ENCODE measurements at places on chromosomes 6 and 20.

DNA sequence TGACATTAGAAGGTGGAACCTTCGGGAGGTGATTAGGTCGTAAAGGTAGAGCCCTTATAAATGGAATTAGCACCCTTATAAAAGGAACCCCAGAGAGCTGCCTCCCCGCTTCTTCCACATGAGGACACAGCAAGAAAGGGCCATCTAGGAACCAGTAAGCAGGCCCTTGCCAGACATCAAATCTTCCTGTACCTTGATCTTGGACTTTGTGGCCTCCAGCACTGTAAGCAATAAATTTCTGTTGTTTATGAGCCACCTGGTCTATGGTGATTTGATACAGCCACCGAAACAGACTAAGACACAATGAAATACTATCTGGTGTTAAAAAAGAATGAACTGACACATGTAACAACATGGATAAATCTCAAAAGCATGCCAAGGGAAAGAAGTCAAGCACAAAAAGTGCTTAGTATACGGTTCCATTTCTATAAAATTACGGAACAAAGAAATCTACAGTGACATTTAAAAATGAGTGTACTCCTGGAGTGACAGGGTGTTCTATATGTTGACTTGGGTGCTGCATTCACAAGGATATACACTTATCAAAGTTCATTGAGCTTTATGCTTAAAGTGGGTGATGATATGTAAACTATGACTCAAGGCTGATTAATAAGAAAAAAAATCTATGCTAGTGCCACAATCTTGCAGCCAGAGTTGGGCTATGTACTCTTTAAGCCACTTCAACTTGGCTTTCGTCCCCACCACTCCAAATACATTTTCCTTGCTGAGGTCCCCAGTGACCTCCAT is 18.4 kb downstream of the SERPINB1 start:
- DNase-seq: no peak

- DNase-seq: no peak
Observed at GRCh38 chr6:43267619-43268354, 24.5 kb downstream of the TTBK1 start.

DNA sequence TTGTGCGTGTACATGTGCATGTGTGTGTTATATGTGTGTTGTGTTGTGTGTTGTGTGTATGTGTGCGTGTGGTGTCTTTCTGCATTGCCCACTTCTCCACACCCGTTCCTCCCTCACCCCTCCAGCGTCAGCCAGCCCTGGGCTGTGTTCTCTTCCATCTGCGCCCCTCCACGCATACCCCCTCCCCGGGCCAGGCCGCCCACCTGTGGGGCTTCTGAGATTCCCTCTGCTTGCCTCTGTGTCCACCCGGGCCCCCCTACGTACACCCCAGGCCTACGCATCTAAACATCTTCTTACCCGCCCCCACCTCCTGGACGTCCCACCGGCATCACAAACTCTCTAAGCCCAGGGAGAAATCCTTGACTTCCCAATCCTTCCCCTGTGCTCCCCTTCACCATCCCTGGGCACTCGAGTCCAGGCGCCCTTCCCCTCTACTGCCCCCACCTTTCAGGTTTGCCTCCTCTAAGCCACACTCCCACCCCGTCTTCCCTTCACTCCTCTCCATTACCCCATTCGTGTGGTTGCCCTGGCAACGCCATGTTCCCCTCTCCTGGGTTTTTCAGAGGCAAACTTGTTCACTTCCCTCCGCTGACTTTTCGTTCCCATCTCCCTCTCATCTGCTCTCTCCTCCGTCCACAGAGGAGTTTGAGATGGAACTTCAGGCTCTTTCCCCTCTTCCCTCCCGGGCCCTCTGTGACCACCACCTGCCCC is 81.7 kb upstream of the NNAT start:
- no peak for DNase-seq

GRCh38 chr6:33417128-33417902 is 592 bp downstream of the CUTA start:
- no peak for DNase-seq

DNA sequence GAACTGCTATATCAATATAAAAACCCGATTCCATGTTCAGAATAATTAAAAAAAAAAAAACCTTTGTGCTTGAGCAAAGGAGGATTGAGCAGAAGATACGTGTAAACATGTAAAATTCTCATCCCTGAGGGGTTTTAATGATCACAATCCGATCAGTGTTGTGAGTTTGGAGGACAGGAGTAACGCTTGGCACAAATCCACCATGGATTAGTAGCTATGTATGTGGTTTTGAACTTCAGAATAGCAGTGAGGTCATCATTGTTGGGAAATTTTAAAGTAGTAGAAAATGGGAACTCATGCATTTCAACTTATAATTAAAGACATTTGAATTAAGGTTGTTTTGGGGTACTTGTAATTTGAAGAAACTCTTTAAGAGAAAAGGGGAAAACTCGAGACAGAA is 203.2 kb downstream of the RPS12 start:
- no peak for DNase-seq

DNA sequence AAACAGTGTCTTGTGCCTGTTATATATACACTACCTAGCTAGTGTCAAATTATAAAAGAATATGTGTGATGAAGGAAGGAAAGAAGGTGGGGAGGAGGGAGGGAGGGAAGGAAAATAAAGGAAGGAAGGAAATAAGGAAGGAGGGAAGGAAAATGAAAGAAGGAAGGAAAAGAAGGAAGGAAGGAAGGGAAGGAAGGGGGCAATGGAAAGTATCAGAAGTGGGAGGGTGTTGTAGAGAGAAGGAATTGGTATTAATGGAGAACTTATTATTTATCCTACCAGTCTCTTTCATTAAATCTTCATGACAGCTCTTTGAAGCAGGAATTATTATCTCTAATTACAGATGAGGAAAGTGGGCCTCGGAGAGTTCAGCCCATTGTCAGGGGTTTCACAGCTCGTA is 202.4 kb downstream of the SAMD5 start:
- DNase-seq: no peak

DNA sequence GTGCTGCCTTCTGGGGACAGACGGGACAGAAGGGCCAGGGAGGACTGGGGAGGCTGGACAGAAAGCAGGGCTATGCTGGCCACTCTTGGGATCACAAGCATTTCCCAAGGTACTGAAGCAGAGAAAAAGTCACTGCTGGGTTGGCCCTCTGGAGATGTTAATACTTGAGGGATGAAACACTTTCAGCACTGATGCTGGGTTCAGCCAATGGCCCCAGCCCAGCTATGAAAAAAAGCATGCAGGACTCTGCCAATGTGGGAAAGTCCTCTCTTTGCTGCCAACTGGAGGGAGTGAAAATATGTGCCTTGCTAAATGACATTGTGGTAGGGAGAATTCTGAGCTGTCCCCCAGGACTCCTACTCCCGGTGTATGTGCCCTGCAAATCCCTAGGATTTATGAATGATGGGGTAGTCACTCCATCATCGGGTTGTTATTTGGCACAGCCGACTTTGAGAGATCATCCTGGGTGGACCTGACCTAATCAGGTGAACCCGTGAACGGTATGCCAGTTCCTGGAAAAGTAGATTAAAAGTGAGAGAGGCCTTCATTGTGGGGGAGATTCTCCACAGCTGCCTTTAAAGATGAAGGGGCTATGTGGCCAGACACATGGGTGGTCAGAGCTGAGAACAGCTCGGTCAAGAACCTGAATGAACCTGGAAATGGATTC is 119.9 kb upstream of the TRAF3IP2 start:
- no peak for DNase-seq

DNA sequence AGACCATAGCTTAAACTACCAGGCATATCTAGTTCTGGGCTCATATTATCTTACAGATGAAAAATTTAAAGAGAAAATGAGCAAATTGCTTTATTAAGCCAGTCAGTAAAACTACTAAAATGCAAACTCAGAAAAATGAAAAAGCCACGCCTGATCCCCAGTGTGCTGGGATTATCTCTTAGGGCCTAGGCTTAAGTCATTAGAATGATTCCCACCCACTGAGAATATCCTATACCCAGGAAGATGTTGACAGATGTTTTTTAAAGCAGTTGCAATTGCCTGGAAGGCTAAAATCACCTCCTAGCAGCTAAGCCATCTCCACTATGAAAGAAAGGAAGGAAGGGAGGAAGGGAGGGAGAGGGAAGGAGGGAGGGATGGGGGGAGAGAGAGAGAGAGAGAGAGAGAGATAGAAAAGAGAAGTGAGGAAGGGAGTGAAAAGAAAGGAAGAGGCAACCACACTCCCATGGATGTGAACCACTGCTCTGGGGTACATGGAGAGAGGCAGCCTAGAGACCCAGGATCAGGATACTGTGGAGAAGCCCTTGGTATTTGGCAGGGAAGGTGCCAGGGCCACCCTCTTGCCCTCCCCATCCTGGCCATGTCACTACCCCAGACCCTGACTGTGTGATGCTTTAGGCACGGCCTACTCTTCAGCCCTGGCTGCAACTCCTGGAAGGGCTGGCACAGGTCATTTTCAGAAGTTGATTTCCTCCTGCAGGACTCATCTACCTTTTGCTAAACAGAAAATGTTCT is 21.9 kb downstream of the NEDD9 start:
- no peak for DNase-seq

DNA sequence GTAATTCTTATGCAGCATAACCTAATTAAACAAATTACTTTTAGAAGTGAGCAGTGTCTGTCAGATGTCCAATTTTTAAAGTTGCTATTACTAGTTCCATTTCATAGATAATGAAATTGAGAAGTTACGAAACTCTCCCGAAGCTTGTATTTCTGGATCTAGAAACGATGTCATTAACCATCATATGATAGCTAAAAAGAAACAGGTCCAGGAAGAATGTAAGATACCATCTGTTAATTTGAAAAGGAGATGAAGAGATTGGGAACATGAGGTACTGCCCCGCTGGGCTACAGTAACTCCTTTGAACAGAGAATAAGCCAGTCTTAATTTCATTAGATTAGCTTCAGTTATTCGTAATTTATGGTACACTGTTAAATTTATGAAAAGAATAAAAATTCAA is 47.5 kb upstream of the TMX4 start:
- no peak for DNase-seq

- DNase-seq: no peak
Observed at GRCh38 chr6:167306401-167306998, 15.4 kb downstream of the UNC93A start.
